HCT116 (cell line): ENCODE measurements at places on chromosomes 3 and 15.

- no peak for DNase-seq
Observed at GRCh38 chr3:108389372-108389771, 93.0 kb downstream of the HHLA2 start.

DNA sequence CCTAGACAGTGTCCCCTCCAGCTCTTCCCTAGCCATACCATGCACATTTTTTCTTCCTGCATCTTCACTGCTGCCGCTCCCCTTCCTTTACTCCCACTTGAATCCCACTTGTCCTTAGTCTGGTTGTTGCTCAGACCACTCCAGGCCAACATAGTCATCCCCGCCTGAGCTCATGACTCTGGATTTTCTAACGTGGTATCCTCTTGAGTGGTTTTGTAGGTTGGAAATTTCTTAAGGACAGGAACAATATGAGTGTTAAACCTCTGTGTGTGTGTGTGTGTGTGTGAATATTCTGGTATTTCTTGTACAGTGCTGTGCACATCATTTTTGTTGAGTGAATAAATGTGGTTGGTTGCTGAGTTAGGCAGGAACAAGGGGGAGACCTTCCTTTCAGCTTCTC lies 3.1 kb downstream of the BAHD1 start:
- DNase-seq: no peak

GRCh38 chr3:115666920-115667737 lies 43.8 kb downstream of the GAP43 start:
- DNase-seq: no peak

GRCh38 chr3:53100818-53101466 lies 29.3 kb downstream of the RFT1 start:
- no peak for DNase-seq

DNA sequence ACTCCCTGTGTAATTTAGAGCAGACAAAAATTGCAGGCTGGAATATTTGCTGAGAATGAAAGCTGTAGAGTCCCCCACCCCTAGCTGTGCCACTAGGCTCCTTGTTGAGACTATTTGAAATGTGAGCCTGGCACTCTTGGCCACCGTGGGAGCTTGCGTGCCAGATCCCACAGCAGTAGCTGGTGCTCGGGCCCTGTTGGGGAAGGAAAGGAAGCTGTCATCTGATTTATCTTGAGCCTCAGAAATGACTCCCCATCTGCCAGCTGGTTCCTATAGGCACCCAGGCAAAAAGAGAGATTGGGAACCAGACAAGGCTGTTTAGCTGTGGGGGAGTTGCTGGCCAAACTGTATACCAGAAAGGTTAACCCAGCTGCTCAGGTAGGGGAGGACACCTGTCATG lies 23.4 kb upstream of the CLEC3B start:
- no peak for DNase-seq

DNA sequence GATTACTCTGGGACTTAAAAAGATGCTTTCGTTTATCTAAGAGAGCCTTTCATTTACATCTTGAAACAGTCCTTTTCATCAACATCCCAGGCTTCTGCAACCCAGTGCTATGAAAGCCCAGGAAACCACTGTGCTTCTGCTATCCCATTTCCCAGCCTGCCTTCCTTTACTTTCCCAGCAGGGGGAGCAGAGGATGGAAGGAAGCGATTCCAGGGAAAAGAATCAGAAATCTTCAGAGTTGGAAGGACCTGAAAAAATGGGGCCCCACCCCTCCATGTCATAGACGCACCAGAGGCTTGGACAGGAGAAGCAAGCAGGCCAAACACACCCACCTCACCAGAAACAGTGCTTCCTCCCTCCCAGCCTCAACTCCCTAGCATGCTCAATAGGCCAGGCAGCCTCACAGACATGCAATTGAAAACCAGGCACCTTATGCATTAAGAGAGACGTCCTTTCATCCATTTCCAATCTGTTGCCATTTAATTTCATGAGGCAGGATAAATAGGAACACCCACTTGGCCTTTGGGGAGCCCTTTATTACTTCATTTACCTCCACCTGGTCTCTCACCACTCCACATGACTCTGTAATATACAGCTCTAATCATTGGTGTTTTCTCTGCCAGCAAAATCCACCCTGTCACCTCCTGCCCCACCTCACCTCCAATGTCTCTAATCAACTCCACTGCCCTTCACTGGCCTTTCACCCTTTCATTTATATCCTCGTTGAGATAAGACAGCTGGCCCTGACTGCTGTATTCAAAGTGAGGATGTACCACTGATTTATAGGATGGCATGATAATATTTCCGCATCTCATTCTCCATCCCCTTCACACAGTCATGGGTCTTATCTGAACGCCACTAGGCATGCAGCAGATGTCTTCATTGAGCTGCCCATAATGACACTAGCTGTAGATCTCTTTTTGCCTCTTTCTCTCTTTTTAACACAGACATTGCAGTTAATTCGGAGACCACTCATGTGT lies 583.9 kb downstream of the NTRK3 start:
- no peak for DNase-seq

- DNase-seq: no peak
Observed at GRCh38 chr3:157857440-157857839, 248.8 kb downstream of the SHOX2 start.

GRCh38 chr3:43791246-43791645 lies 100.5 kb downstream of the ABHD5 start:
- no peak for DNase-seq

DNA sequence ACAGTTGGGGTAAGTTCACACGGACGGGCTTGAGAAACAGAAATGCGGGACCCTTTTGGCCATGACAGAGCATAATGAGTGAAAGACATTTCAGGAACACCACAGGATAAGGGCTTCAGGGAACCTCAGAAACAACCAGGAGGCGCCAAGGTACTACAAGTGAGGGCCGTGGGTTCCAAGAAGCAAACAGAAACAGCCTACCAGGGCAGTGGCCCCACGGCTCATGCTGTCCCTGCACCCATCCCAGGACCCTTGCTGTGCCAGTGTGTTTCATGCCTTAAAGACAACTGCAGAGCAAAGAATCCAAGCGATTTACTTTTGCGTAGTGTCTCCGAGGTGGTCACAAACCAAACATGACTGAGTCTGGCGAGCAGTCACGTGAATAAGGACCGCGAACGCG lies 54.0 kb downstream of the RUBCN start:
- DNase-seq: no peak

DNA sequence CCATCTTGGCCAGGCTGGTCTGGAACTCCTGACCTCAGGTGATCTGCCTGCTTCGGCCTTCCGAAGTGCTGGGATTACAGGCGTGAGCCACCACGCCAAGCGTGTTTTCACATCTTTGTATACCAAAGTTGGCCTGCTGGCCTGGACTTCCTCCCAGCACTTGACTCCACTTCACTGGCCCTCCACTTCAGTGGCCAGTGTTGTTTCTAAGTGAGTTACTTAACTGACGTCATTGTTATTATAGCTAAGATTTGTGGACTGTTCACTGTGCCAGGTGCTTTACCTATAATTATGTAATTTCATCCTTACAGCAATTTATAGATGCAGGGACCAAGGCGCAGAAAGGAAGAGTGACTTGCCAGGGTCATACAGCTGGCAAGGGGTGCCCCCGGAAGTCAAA lies 52.0 kb downstream of the HRH1 start:
- no peak for DNase-seq

- DNase-seq: no peak
Observed at GRCh38 chr15:69992348-69992747, 105.4 kb downstream of the TLE3 start.

DNA sequence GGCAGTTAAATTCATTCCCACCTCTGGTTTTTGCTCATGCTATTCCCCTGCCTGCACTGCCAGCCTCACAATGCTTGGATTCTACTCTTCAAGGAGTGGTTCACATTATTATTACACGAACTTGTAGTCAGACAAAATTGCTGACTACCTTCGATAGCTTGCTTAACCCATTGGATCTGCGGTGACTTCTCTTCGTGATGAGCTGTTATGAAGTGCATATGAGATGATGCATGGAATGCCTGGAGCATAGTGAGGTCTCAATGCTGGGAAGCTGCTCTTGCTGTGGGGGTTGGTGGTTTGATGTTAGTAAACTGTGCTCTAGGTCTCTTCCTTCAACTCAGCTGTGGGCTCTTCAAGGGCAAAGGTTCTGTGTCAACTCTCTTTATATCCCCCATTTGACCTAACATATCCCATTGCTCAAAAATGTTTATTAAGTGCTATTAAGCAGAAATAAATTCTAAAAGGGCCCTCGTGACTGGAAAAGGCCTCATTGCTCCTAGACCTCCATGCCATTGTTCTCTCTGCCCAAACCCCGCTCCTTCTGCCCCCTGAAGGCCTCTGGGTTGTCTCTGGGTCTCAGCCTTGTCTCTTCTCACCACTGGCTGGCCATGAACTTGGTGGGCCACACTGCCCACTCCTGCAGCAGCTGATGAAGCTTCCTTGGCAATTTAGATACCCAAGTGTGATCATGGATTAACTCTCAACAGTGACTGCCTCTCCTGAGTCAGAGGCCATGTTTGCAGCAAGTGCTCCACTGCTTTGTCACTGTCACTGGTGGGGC lies 4.5 kb upstream of the SLCO2A1 start:
- no peak for DNase-seq

DNA sequence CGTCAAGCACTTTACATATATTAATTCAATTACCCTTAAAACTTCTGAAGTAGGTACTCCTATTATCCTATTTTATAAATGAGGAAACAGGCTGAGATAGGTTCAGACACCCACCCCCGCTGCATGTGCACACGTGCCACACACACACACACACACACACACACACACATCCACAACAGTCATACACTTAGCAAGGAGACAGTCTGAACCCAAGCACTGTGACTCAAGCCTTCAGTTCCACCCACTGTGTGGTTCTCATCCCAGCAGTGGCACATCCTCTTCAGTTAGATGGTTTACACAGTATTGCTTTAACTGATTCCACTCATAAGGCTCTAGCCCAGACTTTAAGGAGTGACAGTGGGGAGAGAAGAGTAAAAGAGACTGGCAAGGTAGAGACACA lies 91.1 kb upstream of the FGF7 start:
- DNase-seq: no peak

GRCh38 chr3:135329479-135329878 lies 534.4 kb downstream of the EPHB1 start:
- no peak for DNase-seq

- DNase-seq: no peak
Observed at GRCh38 chr15:27854601-27855000, 244.5 kb downstream of the OCA2 start.

GRCh38 chr3:52277071-52277964 lies 1.1 kb downstream of the WDR82 start:
- no peak for DNase-seq

DNA sequence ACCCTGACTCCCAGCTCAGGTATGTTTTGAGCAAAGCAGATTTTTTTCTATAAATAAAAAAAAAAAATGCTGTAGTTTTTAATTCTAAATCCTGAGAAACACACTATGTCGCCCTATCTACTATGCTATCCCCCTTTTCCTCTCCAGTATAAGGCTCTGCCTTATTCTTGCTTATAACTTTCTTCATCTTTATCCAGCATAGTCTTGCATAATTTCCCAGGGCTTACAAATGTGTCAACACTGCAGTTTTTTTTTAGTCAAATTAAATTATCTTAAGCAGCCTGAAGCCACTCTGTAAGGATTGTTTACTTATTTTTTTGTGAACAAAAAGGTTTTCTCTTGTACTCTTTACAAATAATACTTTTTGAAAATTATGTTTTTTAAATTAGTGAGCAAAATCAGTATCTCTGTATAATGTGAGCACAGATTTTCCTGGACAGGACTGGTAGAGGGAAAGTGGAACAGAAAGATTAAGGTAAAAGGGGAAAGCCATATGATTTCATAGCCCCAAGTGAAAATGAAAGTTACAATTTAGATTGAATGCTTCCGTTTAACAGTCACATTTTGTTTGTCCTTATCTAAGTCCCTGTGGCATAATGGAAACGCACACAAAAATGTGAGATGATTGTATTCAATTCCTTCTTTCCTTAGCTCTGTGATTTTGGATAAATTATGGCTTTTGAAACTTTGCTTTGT lies 5.6 kb upstream of the PYDC2 start:
- no peak for DNase-seq

GRCh38 chr3:192449036-192449435 lies 278.3 kb downstream of the FGF12 start:
- DNase-seq: no peak

GRCh38 chr3:192011137-192011536 lies 550.2 kb downstream of the PYDC2 start:
- no peak for DNase-seq

- no peak for DNase-seq
Observed at GRCh38 chr3:52379610-52380009, 63.5 kb downstream of the DNAH1 start.

DNA sequence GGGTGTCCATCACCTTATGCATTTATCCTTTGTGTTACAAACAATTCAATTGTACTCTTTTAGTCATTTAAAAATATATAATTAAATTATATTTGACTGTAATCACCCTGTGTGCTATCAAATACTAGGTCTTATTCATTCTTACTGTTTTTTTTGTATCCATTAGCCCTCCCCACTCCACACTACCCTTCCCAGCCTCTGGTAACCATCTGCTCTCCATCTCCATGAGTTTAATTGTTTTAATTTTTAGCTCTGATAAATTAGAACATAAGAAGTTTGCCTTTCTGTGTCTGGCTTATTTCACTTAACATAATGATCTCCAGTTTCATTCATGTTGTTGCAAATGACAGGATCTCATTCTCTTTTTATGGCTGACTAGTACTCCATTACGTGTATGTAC lies 16.8 kb downstream of the C3orf20 start:
- DNase-seq: no peak

DNA sequence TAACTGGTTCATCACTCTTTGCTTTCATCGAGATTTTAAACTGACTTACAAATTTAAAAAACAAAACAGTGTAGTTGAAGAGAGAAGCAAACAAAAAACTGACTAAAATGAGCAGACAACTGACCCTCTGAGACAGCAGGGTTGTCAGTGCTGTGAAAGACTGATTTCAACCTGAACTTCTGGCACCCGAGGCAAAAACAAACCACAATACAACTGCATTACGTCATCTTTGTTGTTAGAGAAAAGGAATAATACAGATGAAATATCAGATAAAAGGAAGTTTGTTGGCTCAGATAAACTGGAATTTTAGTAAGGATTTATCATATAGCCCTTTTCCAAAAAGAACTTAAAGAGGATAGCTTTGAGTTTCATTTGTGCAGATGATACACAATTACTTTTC lies 51.1 kb downstream of the PARP15 start:
- no peak for DNase-seq

DNA sequence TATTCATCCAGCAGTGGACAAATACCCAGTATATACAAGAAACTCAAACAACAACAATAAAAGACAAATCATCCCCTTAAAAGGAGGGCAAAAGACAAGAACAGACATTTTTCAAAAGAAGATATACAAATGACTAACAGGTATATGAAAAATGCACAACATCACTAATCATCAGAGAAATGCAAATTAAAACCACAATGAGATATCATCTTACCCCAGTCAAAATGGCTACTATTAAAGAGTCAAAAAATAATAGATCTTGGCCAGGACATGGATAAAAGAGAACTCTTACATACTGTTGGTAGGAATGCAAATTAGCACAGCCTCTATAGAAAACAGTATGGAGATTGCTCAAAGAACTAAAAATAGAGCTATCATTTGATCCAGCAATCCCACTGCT lies 16.9 kb downstream of the DHX36 start:
- DNase-seq: no peak

- no peak for DNase-seq
Observed at GRCh38 chr3:12752102-12752501, 7.0 kb downstream of the TMEM40 start.
